ENCODE measurements at places on chromosomes 12 and 14.

DNA sequence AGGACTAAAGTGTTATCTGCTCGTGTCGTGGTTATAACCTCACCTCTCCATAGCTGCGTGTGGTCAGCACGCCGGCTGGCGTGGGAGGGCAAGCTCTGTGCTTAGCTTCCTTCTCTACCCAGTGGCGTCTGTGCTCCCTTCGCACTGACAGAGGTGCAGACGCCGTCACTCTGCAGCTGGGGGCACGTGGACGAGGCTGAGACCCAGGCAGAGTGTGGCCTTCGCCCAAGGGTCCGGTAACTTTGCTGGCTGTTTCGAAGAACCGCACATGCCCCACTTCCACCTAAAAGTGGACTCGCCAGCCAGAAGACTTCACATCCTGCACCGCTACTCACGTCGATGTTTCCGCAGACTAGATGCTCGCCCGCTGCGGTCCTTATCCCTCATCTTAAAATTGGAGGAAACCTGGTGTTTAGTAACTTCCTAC is 35.9 kb upstream of the DYNC1H1 start:
- DNase-seq: no peak

GRCh38 chr12:57726151-57726883 is 12.2 kb downstream of the AGAP2 start:
- peak; percentile 100 for DNase-seq

DNA sequence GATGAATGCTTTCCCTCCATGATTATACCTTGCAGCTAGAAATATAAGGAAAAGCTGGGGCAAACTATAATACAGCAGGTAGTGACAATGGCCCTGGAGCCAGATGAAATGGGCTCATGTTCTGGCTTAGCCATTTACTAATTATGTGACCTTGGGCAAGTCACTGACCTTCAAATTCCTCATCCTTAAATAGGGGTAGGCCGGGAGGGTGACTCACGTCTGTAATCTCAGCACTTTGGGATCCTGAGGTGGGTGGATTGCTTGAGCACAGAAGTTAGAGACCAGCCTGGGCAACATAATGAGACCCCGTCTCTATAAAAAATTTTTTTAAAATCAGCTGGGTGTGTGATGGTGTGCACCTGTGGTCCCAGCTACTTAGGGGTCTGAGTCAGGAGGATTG is 155.4 kb downstream of the C12orf75 start:
- no peak for DNase-seq

DNA sequence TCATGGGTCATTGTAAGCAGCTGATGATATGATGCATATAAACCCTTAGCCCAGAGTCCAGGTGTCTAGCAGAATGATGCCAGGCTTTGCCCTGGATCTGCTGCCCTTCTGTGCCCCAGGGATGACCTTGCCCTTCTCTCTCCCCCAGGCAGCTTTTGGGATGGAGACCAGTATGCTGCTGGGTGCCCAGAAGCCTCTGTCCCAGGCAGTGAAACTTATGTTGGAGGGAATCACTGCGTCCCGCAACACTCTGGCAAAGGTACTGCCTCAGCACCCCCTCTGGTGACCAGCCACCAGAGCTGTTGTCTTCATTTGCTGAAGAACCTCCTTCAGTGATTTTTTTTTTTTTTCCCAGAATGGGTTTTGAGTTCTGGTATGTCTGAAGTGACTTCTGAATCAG is 23.3 kb downstream of the CYP46A1 start:
- DNase-seq: no peak

DNA sequence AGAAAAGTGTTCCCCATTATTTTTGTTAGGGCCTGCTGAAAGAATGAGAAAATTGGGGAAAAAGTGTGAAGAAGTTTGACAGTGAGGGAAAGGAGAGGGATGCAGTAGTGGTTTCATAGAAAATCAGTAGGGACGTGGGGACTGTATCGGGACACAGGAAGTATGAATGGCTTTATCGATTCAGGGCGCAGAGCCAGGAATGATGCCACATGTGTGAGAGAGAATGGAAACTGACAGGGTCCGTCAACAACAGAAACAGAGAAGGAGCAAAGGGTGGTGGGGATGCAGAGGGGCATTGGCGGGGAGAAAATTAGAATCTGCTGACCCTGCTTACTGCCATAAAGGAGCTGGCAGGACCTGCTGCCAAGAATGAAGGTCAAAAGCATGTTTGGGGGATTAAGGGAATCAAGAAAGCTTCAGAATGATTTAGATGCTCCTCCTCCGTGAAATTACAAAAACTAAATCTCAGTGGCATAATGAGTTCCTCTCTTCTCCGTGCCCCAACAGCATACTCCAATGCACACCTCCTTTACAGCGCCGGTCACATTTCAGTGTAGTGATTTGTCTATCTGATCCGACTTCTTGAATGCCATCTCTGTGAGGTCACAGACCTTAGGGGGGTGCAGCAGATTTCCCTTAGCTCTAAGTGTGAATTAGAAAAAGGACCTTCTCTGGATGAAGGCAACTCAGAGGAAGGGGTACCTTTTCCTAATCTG is 92.6 kb downstream of the EMP1 start:
- peak; percentile 69 for DNase-seq
